ENCODE measurements at places on chromosomes 13 and 19. TPM values are rescaled to one million over a fixed set of nuclear protein-coding genes. Genes with fewer than 3 reads are reported as not detected.

GRCh38 chr19:44807652-44808462 lies 1.0 kb upstream of the BCAM start:
- DNase-seq, result peak; percentile 39

DNA sequence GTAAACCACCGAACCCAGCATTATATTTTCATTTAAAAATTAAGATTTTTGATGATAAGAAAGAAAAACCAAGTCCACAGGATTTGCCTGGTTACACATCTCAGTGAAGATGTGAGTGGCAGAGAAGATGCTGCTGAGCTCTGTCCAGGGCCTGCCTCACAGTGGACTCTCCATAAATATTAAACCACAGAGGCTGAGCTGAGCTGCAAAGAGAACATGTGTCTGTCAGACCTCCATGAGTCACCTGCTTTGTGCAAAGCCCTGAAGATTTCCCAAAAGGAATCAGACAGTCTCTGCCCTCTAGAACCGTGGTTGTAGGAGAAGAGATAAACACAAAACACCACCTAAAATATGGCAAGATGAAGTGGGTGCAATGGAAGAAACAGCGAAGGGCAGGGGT lies 127.2 kb upstream of the TSC22D1 start:
- no peak for DNase-seq

Gene CCDC106
- total RNA-seq, result 29.0 TPM

Gene MCEMP1
- not detected for total RNA-seq

- no peak for DNase-seq
Measured at GRCh38 chr13:29937379-29937778, 87.0 kb upstream of the UBL3 start.

All from G401 (cell line).